Stimulated activated CD4-positive, alpha-beta T cell treated with anti-CD3 and anti-CD28 coated beads, Interleukin-4, amount 100 ng/mL, for 1 hour (primary cell): ENCODE measurements at places on chromosomes 11 and 22.

DNA sequence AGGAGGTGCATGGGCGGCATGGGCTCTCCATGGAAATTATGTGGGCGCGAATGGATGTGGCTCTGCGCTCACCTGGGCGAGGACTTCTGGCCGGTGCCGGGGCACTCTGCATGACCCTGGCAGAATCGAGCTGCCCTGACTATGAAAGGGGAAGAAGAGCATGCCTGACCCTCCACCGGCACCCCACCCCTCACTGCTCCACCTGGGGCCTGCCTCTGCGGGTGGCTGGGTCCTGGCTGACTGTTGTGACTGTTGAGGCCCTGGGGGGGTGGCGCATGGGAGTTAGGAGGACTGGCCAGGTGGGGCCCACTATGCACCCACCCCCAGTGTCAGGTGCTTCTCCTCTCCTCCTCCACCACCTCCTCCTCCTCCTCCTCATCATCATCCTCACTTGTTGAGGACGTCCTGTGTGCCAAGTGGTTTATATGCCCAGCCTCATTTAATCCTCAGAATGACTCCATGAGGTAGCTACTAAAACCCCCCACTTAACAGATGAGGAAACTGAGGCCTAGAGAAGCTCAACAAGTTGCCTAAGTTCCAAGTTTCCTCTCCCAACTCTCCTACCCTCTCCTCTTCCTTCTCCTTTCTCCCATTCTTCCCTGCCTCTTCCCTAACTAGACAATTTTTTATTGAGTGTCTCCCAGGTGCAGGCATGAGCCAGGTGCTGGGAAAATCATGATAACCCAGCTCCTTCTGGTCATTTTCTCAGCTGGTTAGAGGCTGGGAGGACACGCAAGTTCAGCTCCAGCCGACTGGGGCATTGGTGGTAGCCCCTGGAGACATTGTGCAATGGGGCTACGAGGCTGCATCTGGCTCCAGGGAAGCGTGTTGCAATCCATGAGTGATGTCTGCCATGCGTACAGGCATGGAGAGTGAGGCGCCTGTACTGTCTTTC is 2.3 kb downstream of the MYEOV start:
- no peak for DNase-seq

GRCh38 chr11:35071722-35072121 is 67.2 kb upstream of the CD44 start:
- no peak for DNase-seq

- DNase-seq = no peak
Measured at GRCh38 chr11:125062218-125062930, 731 bp upstream of the SLC37A2 start.

GRCh38 chr11:60389279-60389910 is 6.9 kb upstream of the MS4A14 start:
- no peak for DNase-seq

- no peak for DNase-seq
Measured at GRCh38 chr11:33475993-33476392, 218.8 kb downstream of the HIPK3 start.

DNA sequence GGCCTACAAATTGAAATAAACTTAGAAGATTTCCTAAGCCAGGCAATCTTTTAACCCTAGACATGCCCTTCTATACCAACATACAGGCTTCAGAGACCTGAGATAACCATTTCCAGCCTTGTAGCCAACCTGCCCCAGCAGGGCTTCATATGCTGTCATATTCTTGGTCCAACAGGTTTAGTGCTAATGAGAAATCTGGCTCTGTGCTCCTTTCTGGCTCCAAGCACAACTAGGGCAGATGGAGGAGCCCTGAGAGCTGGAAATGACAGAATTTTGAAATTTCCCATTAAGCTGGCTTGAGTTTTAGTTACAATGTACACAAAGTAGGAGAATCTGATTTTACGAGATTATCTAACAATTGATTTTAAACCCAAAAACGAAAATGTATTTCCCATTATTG is 323.0 kb upstream of the CCDC90B start:
- no peak for DNase-seq

DNA sequence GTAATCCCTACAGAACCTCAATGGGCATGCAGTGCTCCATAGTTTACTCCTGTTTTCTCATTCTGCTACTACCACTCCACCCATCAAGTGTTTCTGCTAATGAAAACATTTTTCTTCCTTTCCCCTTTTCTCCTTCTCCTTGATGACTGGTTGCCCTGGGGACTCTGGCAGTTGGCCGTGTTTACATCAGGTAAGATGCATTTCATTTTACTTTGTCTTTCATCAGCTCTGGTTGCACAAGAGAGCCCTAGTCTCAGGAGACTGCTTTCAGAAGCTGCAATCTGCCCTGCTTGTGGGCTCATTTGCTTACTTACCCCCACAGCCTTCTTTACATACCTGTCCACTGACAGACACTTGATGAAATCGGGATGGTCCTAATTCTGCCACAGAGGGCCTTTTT is 19.6 kb upstream of the LIMK2 start:
- DNase-seq = no peak

GRCh38 chr11:4830346-4830745 is 9.2 kb downstream of the OR51F2 start:
- DNase-seq = no peak

DNA sequence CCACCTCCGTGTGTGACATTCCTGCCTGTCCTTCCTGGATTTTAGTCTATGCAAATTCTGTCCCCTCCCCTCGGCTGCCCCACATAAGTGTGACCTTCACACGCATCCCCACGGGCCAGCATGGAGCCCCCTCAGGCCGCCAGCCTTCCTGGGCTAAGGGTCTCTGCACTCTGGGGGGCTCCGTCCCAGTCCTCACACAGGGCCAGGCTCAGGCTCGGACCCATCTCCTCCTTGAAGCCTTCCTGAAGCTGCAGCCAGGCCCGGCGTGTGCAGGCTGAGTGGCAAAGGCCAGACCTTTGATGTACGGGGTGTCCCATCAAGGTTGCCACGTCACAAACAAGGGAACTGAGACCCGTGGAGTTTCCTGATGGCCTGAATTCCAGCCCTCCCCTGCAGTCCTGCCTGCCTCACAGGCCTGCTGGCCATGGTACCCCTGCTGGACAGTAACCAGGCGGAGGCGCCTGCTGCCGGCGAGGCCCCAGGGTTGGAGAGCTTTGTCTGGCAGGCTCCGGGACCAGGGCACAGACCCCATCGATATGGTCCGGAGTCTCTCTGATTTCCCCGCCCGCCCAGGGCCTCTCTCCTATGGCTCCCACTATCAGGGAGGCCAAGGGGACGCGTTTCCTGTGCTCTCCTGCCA is 791.7 kb downstream of the BRD1 start:
- DNase-seq = no peak

DNA sequence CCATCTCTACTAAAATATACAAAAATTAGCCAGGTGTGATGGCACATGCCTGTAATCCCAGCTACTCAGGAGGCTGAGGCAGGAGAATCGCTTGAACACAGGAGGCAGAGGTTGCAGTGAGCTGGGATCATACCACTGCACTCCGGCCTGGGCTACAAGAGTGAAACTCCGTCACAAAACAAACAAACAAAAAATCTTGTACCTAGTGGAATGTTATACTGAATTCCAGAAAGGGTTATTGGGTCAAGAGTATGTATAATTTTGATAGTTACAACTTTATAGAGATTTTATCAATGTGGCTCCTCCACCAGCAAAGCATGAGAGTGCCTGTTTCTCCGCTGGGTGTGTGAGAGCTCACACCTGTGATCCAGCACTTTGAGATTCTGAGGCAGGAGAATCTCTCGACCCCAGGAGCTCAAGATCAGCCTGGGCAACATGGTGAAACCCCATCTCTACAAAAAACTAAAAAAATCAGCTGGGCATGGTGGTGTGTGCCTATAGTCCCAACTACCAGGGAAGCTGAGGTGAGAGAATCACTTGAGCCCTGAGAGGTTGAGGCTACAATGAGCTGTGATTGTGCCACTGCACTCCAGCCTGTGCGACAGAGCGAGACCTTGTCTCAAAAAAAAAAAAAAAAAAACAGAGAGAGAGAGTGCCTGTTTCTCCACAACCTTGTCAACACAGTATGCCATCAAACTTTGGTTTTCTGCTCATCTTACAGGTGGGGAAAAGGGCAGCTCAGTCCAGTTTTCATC is 12.7 kb upstream of the FOLR1 start:
- no peak for DNase-seq

DNA sequence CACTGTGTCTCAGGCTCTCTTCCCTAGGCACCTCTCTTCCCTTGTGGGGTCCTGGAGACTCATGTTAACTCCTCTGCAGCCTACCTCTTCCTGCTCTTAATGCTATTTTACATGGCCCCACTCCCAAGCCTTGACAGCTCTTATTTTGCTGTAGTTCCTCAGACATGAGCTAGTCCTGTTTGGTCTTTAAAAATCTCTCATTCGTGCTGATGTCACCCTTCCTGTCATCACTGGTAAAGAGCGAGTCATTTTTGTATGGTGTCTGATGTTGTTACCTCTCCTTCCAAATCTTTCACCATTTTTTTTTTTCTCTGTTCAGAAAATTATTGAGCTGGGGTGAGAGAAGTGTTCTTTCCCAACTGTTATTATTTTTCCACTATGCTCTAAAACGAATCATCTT is 84.8 kb upstream of the ZBED5 start:
- DNase-seq = no peak

DNA sequence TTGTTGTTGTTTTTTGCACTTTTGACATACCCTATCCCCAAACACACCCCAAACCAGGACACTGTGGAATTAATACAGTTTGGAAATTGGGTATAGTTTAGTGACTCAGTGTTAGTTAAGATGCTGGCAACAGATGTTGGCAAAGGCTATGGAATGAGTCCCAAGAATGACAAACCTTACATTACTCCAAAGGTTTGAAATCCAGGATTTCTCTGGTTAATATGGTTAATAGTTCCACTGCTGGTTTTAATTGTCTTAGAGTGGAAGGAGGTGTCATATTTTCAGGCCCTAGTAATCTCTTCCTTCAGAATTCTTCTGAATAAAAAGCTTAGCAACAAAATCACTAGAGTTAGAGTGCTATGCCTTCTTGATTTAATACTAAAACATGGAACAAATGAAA is 775 bp downstream of the LPXN start:
- DNase-seq = no peak

- no peak for DNase-seq
Measured at GRCh38 chr11:44450295-44450932, 115.0 kb upstream of the CD82 start.

DNA sequence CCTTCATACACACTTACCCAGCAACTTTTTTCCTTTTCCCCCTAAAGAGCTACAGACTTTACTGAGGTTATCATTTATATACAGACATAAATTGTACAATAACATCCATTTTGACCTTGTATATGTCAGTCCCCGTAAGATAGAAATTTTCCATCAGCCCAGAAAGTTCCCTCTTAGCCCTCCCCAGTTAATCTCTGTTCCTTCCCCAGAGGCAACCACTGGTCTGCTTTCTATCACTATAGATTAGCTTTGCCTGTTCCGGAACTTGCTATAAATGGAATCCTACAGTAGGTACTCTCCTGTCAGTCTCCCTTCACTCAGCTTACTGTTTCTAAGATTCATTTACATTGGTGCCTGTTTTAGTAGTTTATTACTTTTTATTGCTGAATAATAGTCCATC is 54.9 kb downstream of the TSPAN18 start:
- DNase-seq = no peak

DNA sequence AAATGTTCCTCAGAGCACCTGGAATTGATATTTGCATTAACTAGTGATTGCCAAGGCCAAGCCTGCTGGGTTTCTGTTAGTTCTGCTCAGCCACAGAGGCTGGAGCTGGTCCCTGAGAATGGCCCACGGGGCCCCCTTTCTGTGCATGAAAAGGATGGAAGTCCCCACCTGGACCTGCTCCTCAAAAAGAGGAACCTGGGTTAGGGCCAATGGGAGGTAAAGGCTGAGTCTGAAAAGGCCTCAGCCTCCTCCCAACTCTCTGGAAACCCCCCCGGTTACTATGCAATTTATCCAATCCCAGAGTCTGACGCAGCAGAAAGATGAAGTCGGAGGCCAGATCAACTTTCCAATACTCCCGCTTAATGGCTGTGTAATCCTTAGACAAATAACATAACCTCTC is 6.8 kb upstream of the CREB3L1 start:
- no peak for DNase-seq

DNA sequence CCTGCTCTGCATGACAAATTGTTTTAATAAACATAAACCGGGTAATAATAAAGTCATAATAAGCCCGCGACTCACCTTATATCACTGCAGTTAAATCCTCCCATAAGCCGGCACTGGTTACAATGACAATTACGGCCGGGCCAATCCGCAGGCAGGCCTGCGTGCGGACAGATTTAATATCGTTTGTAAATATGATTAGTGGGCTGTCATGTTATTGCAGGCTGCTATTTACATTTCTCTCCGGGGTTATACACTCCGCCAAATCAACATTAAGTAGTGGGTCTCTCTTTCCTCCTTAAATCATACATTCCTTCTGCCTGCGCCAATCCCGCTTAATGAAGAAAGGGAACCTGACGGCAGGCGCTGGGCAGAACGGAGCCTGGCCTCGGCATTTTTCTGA is 51.8 kb upstream of the LMO1 start:
- no peak for DNase-seq

- no peak for DNase-seq
Measured at GRCh38 chr11:16299390-16299789, 57.0 kb downstream of the SOX6 start.

DNA sequence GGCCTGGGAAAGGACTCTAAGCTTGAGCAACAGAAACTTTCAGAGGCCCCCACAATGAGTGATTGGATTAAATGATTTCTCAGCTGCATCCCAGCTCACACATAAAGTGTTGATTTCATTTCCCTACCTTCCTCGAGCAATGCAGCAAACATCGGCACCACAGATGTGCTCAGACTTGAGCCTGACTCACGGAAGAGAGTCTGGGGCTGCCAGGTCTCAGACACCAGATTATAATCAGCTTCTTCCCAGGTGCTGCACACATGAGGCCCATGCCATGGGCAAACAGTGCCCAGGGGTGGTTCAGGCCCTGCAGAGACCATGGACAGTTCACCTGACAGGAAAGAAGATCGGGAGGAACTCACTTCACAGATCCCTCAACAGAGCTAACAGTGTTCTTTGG is 226.6 kb upstream of the TENM4 start:
- DNase-seq = no peak

DNA sequence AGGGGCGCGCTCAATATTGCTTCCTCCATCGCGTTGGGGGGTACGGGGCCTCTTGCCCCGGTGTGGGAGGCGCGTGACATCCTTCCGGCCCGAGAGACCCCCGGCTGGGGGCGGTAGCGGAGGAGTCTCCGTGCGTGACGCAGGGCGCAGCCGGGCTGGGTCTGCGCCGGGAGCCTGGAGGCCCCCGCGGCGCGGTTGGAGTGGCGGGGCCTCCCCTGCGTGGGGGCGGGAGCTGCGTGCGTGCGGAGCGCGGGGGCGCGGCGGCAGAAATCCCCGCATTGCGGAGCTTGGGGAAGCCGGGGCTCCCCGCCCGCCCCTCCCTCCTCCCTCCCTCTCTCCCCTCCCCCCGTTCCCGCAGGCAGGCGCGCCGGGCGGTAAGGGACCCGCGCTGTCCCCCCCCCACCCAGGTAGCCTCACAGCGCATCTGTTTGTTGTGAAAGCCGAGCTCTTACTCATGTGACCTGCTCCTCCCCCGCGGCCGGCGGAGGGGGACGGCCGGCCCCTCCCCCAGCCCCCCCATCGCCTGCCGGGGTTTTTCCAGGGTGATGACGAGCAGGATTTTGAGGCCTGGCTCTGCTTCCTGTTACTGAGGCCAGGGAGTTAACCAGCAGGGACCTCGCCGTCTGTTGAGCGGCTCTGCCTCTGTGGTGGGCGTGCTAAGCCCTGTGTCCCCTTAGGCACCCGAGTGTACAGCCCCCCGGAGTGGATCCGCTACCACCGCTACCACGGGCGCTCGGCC is 1.6 kb downstream of the PIM3 start:
- DNase-seq = peak; percentile 89
